ENCODE measurements at places on chromosomes 5 and 9.

DNA sequence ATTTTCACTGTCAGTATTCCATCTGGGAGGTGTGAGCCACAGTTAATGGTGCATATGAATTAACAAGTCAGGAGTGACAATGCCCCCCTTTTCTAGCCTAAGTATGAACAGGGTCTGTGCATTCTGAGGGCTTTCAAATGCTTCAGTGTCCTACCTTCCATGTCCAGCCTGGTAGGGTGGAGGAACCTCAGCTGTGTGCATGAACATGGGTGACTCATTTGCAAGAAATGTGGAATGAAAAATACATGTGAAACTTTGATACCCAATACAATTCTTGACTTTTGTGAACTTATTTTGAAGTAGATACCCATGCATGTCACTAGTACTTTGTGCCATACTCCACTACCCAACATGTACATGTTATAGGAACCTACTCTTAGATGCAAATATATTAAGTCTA, 375.8 kb downstream of the SEMA5A start:
- DNase-seq: no peak

GRCh38 chr5:124745928-124746915, at the start of gene ZNF608:
Gene ZNF608 (minus strand): TSS chr5:124746639. CDS start chr5:124744989, 1,650 bp downstream.
- no peak for DNase-seq

DNA sequence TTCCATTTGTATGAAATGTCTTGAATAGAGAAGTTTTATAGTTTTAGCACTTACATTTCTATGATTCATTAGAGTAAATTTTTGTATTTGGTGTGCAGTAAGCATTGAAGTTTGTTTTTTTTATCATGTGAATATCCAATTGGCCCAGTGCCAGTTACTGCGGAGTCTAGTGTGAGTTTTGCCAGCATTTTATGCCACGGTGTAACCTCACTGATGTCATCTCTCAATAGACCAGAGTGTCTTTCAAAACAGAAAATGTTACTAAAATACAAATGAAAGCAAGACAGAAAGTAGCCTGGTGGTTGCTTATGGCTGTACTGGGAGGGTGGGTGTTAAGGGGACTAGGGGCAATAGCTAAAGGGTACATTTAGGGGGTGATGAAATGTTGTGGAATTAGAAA, 62.8 kb downstream of the IPPK start:
- DNase-seq: no peak

DNA sequence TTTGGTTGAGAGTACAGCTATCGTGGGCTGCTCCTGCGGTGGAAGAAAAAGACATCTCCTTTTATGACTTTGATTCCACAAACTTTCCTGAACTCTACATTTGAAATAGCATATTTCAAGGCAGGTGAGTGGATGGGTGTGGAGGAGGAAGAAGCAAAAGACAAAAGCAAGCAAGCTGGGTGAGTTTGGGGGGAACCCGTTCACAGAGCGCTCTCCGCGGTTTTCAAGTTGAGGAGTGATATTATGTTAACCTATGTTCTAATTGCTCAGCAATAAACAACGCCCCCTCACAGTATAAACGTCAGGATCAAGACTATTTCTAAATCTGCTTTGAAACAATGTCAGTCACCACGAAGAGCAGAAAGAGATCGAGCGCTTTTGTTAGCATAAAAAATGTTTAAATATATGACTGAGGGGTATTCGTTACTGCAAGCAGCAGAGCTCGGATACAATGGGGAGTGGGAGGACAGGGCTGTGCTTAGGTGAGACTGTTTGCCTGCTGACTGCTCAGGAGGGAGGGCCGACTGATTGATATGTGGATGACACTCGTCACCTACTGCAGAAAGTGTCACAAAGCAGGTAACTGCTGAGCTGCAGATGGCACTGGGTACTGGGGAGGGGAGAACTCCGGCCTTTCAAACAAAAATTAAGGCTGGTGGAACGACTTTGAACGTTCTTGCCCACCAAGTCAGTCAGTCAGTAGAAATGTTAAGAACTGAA, 236.5 kb downstream of the DRD1 start:
- no peak for DNase-seq

GRCh38 chr5:177609076-177610059, 9.4 kb downstream of the B4GALT7 start:
- no peak for DNase-seq

DNA sequence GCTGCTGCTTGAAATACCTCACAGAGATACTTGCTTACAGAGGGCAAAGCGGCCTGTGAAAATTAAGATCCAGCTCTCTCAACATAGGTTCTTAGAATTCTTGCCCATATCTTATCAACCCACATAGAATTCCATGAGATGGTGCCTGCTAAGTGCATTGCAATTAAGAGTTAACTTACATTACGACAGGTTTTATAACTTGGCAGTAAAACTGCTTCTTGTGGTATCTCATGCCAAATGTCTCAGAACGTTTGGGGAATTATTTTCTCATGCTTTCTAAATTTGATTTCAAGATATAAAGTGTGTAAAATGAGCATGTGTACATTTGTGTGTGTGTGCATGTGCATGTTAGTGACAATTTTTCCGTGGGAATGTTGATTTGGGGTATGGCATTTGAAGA, 261.2 kb downstream of the SAXO1 start:
- DNase-seq: no peak

DNA sequence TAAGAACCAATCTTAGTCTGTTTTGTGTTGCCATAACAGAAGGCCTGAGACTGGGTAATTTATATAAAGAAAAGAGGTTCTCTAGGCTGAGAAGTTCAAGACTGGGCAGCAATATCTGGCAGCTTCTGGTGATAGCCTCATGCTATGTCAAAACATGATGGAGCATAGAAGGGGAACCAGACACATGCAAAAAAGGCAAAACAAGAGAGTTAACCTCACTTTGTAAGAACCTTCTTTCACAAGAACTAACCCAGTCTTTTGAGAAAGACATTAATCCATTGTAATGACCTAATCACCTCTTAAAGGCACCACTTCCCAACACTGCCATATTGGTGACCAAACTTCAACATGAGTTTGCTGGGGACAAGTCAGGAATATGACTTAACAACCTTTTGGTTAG, 37.3 kb downstream of the FSD1L start:
- DNase-seq: no peak

- no peak for DNase-seq
These were observed 27.3 kb downstream of the SARDH start for GRCh38 chr9:133710661-133711427.

GRCh38 chr9:109487247-109487646, 10.9 kb downstream of the PTPN3 start:
- no peak for DNase-seq

GRCh38 chr9:101387871-101388506, 3.2 kb upstream of the BAAT start:
- no peak for DNase-seq

GRCh38 chr5:130135506-130135905, 231.2 kb downstream of the CHSY3 start:
- no peak for DNase-seq

- DNase-seq: no peak
These were observed 22.4 kb upstream of the CAVIN4 start for GRCh38 chr9:100555471-100555870.

- DNase-seq: no peak
These were observed 29.0 kb downstream of the ADRB2 start for GRCh38 chr5:148855249-148856008.

GRCh38 chr5:93503598-93504067, 77.4 kb downstream of the NR2F1-AS1 start:
- no peak for DNase-seq

DNA sequence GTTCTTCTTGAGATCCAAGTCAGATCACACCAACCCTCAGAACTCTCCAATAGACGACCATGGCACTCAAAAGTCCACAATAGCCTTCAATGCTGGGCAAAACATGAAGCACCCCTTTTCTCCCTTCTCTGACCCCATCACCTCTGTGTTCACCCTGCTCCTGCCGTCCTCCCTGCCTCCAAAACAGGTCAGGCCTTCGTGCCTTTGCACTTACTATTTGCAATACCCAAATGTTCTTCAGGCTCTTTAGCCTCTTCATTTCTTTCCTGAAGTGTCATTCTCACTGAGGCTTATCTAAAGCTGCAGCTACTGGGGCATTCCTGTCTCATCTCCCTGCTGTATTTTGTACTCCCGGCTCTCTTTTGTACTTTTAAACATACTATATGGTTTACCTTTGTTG, 2.0 kb upstream of the ROPN1L start:
- DNase-seq: no peak

DNA sequence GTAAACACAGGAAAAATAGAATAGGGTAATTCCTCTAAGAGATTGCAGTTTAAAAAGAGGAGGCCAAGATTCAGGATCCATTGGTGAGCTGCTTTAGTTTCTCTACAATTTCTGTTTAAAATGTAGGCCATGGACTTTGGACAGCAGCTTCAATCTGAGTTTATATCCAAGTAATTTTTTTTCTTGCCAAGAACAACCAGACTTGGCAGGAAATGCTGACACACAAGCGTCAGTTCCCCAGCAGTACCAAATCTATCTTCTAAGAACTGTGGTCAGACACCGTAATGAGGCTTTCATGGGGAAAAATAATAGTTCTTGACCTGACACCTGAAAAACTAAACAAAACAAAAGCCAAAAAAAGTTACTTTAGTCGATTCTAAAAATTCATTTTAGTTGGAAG, 528.8 kb downstream of the CSNK1G3 start:
- DNase-seq: no peak

DNA sequence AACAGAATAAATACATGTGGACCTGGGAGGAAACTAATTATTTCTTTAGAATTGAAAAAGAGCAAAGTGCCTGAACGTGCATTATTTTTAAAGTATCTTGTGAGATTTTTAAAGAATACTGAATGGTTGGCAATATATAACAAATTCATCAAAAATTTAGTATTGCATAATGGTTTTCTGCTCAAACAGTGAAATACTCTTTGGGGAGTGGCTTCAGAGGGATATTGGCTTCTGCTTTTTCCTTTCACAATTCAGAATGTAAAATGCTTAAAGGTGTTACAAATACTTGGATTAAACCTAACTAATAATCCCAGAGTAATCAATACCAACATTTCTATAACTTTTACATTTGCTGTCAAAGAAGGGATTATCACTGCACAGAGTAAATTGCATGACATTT, 379.3 kb upstream of the CHD1 start:
- no peak for DNase-seq

DNA sequence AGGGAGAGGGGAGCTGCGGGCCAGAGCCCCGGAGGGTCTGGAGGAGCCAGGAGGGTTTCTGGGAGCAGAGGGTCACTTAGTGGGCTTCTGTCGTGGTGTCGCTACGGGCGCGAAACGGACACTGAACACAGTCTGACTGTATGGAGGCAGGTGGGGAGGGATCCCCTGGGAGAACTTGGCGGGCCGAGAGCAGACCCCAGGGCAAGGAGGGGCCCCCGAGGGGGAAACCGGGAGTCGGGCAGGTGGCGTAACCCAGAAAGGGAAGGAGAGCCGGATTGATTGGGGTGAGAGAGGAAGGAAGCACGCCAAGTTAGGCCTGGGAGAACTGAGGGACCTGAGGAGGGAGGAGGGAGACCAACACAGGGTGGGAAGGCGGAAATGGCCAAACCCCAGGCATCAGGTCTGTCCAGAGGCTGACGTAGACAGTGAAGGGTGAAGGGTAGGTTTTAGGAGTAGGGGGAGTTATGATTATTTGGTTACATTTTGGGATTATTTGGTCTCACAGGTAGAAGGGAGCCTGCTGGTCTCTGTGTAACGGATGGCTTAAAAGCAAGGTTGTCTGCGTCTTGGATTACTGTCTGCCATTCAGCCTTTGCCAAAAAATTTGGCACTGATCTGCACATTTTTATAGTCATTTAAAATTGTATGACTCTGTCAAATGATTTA, 3.3 kb upstream of the MSMP start:
- DNase-seq: no peak

- DNase-seq: no peak
These were observed 185.1 kb downstream of the RGS3 start for GRCh38 chr9:113648586-113648985.

DNA sequence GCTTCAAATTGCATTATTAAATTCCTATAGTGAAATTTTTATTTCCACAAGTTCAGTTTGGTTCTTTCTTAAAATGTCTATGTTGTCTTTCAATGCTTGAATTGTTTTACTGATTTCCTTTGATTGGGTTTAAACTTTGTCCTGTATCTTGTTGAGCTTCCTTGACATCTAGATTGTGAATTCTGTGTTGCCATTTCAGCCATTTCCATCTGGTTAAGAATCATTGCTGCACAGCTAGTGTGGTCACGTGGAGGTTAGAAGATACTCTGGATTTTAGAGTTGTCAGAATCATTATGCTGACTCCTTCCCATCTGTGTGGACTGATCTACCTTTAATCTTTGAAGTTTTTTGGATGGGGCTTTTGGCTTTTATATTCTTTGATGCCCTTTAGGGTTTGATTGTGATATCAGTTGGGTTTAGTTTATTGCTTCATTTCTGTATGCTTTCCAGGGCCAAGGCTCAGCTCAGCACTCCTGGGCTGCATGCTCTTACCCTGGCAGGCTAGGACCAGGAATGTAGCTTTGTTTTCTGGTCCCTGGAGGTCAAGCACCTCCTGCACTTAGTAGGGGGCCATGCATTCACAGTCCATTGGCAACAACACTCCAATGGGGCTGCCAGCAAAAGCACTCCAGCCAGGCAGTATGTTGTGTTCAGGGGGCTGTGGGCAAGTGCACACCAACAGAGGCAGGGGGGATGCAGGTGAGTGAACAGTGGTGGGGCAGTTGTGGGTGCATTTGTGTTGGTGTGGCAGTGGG, 141.4 kb downstream of the PRR16 start:
- no peak for DNase-seq

DNA sequence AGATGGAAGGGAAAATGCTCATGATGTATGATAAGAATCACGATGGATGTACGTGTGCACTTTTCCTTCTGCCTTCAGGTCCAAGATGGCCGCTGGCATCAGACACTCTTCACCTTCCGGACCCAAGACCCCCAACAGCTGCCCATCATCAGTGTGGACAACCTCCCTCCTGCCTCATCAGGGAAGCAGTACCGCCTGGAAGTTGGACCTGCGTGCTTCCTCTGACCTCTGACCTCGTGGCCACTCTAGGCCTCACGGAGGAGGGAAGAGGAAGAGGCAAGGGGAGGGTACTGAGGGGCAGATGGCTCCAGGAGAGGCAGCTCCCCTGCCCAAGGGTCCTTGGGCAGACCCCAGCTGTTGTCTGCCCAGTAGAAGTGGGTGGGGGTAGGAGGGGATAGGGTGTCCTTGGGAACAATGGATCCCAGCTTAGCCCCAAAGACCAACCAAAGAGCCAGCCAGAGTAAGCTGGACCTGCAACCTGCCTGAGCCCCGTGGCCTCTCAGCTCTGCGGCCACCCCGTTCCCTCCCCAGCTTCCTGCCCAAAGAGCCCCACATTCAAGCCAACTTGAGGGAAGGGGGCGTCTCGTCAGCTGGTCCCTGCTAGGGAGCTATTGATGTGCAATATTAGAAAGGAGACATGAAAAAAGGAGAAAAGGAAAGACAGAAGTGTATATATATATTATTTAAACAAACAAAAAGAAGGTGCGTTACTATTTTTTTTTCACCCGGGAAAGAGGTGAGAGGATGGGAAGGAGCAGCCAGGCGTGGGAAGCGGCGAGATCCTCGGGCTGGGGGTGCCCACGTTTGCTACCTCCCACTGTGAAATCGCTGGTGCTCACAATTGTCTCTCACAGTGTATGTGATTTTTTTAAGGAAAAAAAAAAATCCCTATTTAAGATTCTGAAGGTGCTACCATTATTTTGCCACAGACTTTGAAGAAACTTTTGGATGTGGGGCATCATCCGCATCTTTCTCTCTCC, 12.1 kb upstream of the ORM1 start:
- DNase-seq: no peak
